ENCODE measurements at places on chromosomes 7 and 10. TPM values are rescaled to one million over a fixed set of nuclear protein-coding genes. Genes with fewer than 3 reads are reported as not detected.

Gene PNLIPRP2
- total RNA-seq, result not detected

GRCh38 chr10:125115409-125115808 lies 45.0 kb downstream of the CTBP2 start:
- DNase-seq, result no peak

Gene PAPSS2
- total RNA-seq, result 147 TPM

GRCh38 chr10:133123050-133123745 lies 35.5 kb downstream of the ADGRA1 start:
- DNase-seq, result no peak

- DNase-seq, result no peak
Measured at GRCh38 chr7:78333530-78334425, 535.2 kb downstream of the PHTF2 start.

Gene HTR7
- total RNA-seq, result 7.3 TPM

Gene SPACDR
- total RNA-seq, result 0.39 TPM

Gene BZW2
- 194 TPM for total RNA-seq

Gene UROS
- total RNA-seq, result 70.5 TPM

DNA sequence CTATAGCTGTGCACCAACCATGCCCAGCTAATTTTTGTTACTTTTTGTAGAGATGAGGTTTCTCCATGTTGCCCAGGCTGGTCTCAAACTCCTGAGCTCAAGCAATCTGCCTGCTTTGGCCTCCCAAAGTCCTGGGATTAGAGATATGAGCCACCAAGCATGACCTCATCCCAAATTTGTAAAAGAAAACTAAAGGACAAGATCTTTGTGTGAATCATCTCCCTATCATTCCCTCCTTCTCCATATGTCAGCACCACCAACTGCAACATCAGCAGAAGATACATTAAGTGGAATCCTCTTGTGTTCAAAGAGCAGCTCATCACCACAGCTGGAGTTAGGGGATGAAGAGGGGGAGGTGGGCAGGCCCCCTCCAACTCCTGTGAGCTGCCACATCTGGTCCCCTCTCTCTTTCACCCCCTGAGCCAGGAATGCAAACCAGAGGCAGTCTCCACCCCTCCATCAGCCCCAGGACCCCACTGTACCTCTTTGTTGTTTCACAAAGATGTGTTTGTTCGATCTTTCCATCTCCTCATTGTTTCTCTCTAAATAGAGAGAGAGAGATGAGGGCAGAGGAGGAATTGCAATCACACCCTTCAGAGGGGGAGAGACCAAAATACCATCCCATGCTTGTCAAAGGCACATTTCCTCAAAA lies 47.3 kb upstream of the PIP4K2A start:
- no peak for DNase-seq

- DNase-seq, result no peak
Measured at GRCh38 chr7:69907720-69908119, 309.4 kb downstream of the AUTS2 start.

DNA sequence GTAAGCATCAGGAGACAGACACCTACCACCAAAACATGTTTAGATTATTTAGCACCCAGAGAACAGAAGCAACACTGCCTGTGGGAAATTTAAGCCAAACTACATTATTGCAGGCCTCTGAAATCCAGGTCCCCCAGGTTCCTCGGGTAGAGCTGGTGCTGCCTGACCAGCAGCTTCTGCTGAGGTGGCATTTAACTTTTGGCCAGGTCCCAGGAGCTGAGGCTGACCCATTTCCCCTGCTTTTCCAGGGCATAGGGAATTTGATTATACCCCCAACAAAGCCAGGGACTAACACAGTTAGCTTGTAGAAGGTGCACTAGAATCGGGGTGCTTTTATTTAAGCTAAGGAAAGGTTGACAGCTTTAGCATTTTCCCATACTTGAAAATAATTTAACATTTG lies 4.7 kb downstream of the LRRC4 start:
- no peak for DNase-seq

DNA sequence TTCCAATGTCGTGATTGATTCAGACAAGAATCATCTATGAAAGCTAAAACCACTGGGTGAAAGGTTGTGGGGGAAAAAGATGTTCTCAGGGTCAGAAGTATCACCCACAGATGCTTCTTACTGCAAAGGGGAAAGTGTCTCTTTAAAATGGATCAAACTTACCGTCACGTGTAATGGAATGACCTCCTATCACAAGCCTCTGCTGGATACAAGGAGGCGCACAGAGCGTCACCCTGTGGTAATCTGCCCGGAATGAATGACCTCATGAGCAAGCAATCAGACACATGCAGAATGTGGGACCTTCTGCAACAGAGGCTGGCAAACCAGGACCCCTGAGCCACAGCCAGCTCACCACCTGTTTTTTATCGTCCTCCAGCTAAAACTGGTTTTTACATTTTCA lies 33.0 kb downstream of the WIPF3 start:
- peak; percentile 53 for DNase-seq

- DNase-seq, result peak; percentile 58
Measured at GRCh38 chr7:156897673-156898072, 4.7 kb upstream of the LMBR1 start.

- DNase-seq, result no peak
Measured at GRCh38 chr10:74882831-74883230, 56.4 kb downstream of the KAT6B start.

- DNase-seq, result peak; percentile 44
Measured at GRCh38 chr10:60654813-60655464, 123.3 kb upstream of the CDK1 start.

Gene ODAD2
- total RNA-seq, result not detected

GRCh38 chr7:82188636-82189035 lies 254.9 kb downstream of the CACNA2D1 start:
- DNase-seq, result no peak

Gene GBF1
- 31.0 TPM for total RNA-seq

DNA sequence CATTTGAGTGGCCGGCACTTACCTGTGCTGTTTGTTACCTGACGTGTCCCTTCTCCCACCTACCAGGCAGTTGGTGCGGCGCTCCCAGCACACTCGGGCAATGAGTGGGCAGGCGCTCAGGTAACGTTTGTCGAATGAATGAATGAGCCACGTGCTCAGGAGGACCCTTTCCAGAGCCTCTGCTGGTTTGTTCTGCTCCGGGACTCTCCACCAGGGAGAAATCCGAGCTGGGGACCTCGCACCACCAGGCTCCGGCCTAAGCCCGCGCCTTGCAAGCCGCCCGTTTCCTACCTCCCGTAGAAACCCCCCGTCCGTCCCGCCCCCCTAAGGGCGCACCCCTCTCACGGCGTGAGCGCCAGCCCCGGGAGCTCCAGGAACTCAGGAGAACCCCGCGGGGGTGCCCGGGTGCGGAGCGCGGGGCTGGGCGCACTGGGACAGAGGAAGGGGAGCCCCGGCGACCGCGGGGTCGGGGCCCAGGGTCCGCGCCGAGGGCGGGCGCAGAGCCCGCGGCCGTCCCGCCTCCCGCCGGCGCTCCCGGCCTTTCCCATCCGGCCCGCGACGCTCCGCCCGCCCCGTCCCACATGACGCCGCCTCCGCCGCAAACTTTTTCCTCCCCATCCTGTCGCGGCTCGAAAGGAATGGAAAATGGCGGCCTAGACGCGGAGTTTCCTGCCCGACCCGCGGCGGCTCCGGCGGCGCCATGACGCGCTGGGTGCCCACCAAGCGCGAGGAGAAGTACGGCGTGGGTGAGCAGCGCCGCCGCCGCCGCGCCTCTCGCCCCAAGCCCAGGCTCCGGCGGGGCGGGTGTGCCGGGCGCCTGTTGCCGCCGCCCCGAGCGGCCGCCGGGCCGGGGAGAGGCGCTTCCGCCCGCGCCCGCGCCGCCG lies at the start of gene DOCK1:
TSS of gene DOCK1 (plus strand) at position 611 of the 884 bp plus-strand sequence. CDS start at position 701, 90 bp downstream.
- DNase-seq, result peak; percentile 62

DNA sequence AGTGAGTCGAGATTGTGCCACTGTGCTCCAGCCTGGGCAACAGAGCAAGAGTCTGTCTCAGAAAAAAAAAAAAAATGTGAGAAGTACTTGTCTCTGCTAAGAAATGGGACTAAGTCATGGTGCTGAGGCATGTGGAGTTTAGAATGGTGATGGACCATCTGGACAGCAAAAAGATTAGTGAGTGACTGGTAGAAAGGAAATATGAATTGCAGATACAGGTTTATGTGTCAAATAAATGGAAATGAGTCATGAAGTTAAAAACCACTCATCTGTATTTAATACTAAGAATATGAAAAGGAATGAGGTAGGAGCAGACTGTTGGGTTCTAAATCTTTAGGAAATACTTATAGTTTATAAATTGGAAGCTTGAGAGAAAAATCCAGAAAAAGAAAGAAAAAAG lies 625.7 kb upstream of the ANKRD30A start:
- DNase-seq, result peak; percentile 70

GRCh38 chr10:26479766-26480492 lies 41.8 kb downstream of the APBB1IP start:
- no peak for DNase-seq

DNA sequence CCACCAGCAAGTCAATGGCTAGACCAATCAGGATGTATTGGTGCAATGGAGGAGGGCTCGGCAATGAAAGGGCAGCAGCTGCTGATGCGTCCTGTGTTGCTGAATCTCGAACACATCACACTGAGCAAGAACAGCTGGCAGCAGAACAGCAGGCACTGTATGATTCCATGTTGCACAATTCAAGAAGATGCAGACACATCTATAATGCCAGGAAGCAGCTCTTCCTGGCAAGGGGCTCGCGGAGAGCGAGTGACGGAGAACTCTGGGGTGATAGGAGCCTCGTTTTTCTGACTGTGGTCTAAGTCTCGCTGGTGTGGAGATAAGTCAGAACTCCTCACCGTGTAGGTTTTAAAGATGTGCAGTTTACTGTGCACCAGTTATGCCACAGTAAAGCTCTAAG lies 24.8 kb upstream of the PFKP start:
- DNase-seq, result no peak
